ENCODE measurements at places on chromosomes 13 and 19.

DNA sequence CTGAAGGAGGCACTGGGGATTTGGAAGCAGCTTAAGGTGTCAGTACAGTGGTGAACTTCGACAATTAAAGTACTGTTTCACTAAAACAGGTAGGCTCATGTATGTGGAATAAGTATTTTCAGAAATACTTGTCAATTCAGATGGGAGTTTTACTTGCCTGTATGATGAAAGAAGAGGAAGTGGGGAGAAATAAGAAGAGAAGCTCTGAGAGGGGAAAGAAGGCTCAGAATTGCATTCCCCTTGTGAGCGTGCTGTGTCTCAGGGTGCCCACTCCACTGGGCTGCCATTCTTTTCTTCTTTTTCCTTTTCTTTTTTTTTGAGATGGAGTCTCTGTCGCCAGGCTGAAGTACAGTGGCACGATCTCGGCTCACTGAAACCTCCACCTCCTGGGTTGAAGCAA lies 38.6 kb upstream of the RNF17 start:
- no peak for DNase-seq

GRCh38 chr19:2755448-2755705 lies 15.6 kb upstream of the SLC39A3 start:
- no peak for DNase-seq

DNA sequence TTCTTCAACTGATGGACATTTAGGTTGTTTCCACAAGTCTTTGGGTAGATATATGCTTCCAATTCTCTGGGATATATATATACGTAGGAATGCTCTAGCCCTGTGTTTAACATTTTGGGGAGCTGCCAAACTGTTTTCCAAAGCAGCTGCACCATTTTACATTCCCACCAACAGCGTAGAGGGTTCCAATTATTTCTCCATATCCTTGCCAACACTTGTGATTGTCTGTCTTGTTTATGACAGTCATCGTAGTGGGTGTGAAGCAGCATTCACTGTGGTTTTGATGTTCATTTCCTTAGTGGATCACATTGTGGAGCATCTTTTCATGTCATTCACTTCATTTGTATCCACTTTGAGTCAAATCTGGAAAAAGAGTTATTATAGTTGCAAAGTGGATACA lies 4.7 kb upstream of the CBLC start:
- no peak for DNase-seq

GRCh38 chr13:109348519-109349258 lies 437.7 kb downstream of the IRS2 start:
- DNase-seq: no peak

- no peak for DNase-seq
These were observed 218.0 kb downstream of the RGCC start for GRCh38 chr13:41675306-41675705.

- DNase-seq: no peak
These were observed 504 bp upstream of the VWA8 start for GRCh38 chr13:41961466-41961760.

- DNase-seq: no peak
These were observed 184.1 kb downstream of the ZNF536 start for GRCh38 chr19:30556230-30556711.

- peak; percentile 53 for DNase-seq
These were observed 90.4 kb downstream of the PTPRS start for GRCh38 chr19:5250127-5250659.

DNA sequence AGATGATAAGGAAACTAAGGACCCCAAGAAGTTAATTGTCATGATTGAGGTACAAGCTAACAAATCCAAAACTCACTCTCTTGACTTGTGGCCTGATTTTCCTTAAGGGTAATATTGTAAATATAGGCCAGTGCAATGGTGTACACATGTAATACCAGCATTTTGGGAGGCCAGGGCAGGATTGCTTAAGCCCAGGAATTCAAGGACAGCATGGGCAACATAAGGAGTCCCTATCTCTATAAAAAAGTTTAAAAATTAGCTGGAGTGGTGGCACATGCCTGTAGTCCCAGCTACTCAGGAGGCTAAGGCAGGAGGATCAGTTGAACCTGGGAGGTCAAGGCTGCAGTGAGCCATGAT lies 28.7 kb upstream of the GARRE1 start:
- no peak for DNase-seq

DNA sequence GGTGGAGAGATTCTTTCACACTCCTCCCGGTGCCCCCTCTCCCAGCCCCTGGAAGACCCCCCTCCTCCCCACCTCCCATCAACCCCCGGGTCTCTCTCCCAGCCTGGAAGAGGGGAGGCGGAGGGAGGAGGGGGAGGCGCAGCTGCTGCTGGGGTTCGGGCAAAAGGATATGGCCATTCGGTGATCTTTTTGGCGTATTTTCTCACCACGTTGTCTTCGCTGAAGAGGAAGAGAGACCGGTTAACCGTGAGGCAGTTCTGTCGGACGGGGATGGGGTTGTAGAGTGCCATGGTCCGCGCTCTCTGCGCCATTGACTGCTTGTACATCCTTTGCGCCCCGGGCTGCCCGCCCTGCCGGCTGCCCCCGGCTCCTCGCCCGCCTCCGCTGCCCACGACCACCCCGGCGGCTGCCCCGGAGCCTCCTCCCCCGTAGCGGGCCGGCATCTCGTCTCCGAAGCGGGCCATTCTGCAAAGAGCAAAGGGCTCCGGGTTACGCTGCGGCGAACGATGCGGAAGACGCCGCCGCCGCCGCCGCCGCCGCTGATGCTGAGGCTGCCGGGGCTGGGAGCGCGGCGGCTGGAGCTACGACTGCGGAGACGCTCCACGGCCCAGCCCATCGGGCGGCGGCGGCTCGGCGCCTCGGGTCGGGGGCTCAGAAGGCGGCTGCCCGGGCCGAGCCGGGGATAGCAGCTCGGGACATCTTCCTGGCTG lies 363 bp downstream of the CACNA1A start:
- DNase-seq: no peak

- DNase-seq: no peak
These were observed 243.5 kb downstream of the RGCC start for GRCh38 chr13:41700790-41701310.

DNA sequence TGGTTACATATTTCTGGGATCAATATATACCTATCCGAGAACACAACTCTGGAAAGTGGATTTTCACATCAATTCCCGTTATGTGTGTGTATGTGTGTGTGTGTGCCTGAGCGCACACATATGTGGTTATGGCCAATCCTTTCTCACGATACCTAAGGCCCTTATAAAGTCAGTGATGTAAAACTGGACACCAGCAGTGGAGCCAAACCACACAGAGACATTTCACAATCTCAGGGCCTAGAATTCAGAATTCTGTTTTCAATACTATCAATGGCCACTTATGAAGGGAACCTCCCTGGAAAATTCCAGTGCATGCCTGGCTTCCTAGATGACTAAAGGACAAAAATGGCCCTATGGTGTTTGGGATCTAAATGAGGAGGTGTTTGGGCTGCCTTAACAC lies 187.3 kb upstream of the UBL3 start:
- no peak for DNase-seq

- DNase-seq: no peak
These were observed 1537.9 kb upstream of the PRR20A start for GRCh38 chr13:55602784-55603183.

DNA sequence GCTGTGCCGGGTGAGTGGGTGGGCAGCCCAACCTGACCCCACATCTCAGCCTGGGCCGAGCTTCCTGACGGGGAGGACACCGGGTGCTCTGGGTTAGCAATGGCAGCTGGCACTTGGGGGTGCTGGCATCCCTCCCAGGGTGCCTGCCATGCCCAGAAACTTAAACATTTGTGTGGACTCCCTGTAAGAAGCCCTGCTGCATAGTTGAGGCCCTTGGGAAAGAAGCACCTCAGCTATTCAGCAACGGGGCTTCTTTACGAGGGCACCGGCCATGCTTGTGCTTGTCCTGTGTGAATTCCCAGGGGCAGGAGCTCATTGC lies 33.8 kb upstream of the MEDAG start:
- no peak for DNase-seq

GRCh38 chr13:99150575-99151361 lies 49.9 kb upstream of the UBAC2 start:
- no peak for DNase-seq

GRCh38 chr19:2139385-2140137 lies 11.8 kb downstream of the AP3D1 start:
- DNase-seq: no peak

DNA sequence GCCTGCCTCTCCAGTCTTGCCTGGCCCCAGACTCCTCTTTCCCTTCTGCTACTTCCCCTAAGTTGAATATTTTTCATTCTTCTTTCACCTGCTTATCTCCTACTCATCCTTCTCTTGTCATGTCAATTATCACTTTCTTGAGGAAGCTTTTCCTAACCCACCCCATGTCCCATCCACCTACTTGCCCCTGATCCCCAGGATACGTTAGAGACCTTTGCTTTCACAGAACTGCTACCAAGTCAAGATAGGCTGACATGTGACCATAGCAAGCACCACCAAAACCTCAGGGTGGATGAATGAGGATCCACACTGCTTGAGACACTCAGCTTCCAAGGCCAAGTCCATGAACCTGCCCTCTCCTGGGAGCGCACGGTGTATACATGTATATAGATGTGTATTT lies 131.5 kb downstream of the DNAJC15 start:
- no peak for DNase-seq

GRCh38 chr19:46349311-46349993 lies 2.6 kb downstream of the PPP5C start:
- DNase-seq: no peak

DNA sequence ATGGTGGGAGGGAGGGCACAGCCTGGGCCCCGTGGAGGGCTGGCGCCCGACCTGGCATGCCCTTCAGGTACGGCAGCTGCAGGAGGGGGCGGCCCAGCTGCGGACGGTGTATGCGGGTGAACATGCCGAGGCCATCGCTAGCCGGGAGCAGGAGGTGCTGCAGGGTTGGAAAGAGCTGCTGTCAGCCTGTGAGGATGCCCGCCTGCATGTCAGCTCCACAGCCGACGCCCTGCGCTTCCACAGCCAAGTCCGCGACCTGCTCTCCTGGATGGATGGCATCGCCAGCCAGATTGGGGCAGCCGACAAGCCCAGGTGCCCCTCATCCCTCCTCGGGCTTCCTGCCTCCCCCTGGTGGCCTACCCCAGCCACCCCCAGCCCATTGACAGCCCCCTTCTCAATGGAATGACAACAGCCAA lies 16.6 kb upstream of the SHKBP1 start:
- DNase-seq: no peak

DNA sequence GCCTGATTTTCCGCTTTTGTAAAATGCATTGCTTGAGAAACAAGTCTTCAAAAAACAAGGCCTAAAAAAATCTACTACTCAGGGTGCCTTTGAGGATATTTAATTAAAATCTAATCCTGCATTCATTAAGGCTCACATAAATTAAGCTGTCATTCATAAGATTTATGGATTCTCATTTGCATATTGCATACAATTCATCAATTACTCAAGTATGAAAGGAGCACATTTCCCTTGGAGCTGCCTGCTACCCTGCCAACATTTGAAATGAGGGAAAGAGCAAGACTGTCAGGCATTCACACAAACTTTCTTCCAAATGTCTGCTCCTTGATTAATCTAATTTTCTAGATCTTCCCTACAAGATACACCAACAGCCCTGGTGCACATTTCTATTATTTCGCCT lies 140.0 kb downstream of the DACH1 start:
- DNase-seq: no peak

DNA sequence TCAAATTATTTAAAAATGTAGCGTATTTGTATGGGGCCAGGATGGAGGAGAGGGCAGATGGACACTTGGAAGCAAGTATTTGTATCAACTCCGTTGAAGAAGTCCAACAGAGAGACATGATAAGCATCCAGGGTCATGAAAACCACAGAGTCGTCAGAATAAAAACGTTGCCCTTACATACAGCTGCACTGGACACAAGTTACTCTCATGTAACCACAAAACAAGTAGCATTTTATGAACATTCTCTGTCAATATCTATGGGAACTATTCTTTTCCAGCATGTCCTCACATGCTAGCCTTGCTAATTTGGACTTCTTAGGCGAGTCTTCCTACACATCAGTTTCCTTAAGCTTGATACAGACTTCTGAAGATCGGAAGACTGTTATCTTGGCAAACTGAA lies 35.0 kb downstream of the EFNB2 start:
- no peak for DNase-seq

GRCh38 chr13:57630661-57631595 lies 616 bp upstream of the PCDH17 start:
- no peak for DNase-seq

DNA sequence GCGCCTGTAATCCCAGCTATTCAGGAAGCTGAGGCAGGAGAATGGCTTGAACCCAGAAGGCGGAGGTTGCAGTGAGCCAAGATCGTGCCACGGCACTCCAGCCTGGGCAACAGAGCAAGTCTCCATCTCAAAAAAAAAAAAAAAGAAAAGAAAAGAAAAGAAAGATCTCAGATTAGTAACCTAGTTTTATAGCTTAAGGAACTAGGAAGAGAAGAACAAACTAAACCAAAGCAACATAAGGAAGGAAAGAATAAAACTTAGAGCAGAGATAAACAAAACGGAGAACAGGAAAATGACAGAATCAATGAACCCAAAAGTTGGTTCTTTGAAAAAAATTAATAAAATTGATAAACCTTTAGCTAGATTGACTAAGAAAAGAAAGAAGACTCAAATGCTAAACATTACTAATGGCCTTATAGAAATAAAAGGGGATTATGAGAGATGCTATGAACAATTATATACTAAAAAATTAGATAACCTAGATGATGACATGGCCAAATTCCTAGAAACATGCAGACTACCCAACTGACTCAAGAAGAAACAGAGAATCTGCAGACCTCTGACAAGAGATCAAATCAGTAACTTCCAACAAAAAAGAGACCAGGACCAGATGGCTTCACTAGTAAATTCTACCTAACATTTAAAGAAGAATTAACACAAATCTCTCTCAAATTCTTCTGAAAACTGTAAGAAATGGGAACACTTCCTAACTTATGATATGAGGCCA lies 68.2 kb downstream of the CDADC1 start:
- no peak for DNase-seq

DNA sequence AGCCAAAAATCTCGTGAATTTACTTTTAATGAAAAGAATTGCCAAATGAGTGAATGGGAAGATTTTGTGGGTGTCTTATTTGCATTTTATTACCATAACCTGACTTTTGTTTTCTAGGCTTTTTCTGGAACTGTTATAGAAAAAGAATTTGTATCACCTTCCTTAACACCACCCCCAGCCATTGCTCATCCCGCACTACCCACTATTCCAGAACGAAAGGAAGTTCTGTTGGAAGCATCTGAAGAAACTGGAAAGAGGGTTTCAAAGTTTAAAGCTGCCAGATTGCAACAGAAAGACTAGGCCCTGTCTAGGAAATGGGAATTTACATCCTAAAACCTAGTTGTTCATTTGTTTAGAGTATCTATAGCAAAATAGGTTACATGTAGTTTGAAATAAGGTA lies 72.7 kb downstream of the URI1 start:
- DNase-seq: no peak

- DNase-seq: no peak
These were observed 10.7 kb downstream of the PTGIR start for GRCh38 chr19:46614114-46614722.

GRCh38 chr13:111411151-111411858 lies 90.9 kb downstream of the TEX29 start:
- no peak for DNase-seq

All from thoracic aorta (tissue), 2 donors.